ENCODE measurements at places on chromosomes 1 and 21. TPM values are rescaled to one million over a fixed set of nuclear protein-coding genes. Genes with fewer than 3 reads are reported as not detected.

GRCh38 chr1:64363616-64364015, 106.3 kb upstream of the CACHD1 start:
- H3K27me3 ChIP-seq = no peaks in the 10 kb centered on the region
- H3K4me1 ChIP-seq = no peaks in the 10 kb centered on the region
- no peak overlapping the region for H3K27ac ChIP-seq

DNA sequence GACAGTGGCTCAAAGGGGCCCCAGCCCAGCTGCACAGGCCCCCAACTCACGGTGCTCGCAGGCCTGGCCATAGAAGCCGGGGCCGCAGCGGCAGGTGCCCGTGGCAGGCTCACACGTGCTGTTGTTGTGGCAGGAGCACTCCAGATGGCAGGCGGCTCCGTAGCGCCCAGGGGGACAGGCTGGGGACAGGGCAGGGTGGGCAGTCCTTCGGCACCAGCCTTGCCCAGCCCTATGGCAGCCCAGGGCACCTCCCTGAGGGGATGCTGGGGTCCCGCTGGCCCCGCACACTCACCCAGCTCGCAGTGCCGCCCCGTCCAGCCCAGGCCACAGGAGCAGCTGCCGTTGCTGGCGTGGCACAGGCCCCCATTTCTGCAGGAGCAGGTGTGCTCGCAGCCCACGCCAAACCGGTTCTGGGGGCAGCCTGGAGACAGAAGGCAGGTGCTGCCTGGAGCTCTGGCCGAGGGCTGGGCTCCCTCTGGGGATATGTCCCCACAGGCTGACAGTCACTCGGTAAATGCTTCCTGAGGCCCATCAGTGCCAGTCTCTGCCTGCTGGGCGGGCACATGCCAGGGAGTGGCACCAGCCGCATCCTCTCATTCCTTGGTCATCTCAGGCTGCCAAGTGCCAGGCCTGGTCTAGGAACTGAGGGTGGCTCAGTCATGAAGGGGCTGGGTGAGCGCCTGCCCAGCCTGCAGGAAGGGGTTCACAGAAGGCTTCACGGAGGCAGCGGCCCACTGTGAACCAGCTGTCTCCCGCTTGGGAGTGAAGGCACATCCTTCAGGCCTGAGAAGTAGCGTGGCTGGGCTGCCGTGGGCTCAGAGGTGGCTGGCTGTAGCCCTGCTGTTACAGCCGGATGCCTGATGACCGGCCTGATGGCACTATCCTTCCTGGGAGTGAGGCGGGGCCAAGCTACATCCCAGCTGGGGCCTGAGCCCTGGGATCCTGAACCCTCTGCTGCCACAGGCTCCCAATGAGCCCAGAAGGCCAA, 40.1 kb downstream of the ARHGEF16 start:
- no peak overlapping the region for H3K27ac ChIP-seq
- peaks cover 14% of the 10 kb centered on the region for H3K4me1 ChIP-seq
- H3K36me3 ChIP-seq = no peaks in the 10 kb centered on the region
- H3K4me3 ChIP-seq = no peak overlapping the region
- no peak for DNase-seq

DNA sequence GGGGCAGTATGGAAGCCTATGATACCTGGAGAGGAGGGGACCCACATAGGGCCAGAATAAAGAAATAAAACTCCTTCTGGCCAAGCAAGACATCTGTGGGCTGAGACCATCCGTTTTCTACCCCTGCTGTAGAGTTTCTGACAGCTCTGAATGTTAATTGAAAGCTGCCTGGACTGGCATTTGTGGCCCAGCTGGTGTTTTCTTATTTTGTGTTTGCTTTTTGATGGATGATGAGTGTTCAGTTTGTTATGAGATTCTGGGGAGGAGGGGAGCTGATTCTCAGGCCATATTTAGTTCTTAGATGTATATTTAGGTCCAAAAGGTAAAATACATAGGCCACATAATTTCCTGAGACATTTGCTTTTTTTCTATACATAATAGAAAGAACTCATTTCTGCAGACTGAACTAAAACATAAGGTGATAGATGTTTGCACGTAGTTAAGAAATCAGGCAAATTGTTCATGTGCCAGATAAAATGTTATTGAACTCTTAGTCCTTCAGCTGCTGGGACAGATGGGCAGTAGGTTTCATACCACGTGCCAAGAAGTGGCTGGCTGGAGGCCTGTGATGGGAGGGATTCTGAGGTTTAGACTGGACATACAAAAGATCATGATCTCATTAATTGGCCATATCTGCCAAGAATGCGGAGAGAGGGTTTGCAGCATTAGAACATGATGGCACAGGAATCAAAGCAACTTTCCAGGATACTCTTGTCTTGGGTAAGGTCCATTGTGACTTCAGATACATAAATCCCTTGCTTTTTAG, 54.1 kb downstream of the DSCAM start:
- no peaks in the 10 kb centered on the region for H3K4me1 ChIP-seq
- no peak overlapping the region for H3K4me3 ChIP-seq
- no peaks in the 10 kb centered on the region for H3K36me3 ChIP-seq

DNA sequence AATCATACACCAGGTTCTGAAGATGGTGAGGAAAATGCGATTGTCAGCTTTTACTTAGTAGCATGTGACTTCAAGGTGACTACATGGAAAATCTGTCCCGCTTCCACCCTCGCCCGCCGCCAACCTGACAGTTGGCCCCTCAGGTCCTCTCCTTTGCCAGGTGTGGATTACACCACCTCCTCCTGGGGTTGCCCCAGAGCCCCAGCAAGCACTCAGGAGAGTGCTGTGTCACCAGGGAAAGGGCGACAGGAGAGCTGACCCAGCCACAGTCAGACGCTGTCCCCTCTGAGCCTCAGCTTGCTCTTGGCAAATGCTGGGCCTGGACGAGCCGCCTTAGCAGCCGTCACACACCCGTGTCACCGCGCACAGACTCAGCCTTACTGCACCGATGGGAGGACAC, 17.9 kb downstream of the PTTG1IP start:
- H3K36me3 ChIP-seq = peaks cover 58% of the 10 kb centered on the region
- H3K4me3 ChIP-seq = no peak overlapping the region
- H3K4me1 ChIP-seq = peaks cover 30% of the 10 kb centered on the region
- H3K27me3 ChIP-seq = no peaks in the 10 kb centered on the region
- DNase-seq = no peak

B3GALT5 gene
- 8.3 TPM for total RNA-seq

OPTC gene
- not detected for total RNA-seq

CCDC181 gene
- 0.87 TPM for total RNA-seq

EPHA10 gene
- total RNA-seq = 1.2 TPM

Data from stomach (tissue), 19 donors.